Epithelial cell of proximal tubule (primary cell): ENCODE measurements at places on chromosomes 5 and 9. TPM values are rescaled to one million over a fixed set of nuclear protein-coding genes. Genes with fewer than 3 reads are reported as not detected.

DNA sequence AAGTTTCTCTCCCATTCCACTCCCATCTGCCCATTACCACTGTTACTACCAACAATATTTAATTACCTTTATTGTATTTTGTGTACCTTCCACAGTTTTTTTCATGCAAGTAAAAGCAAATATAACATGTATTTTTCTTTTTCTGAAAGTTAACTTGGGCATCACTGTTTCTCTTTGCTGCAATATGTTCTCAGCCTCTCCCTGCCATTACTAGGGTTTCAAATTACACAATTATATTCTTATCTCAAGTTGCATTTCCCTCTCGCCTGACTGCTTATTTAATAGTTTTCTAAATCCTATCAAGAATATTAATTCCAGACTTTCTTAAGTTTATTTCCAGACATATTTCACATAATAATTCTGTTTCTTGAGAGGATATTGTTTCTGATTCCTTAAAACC lies 46.9 kb upstream of the GAS1 start:
- no peak for DNase-seq

HOMER1 gene
- 4.3 and 5.4 TPM in 2 replicates for total RNA-seq

GRCh38 chr5:59745415-59745863 lies 148.1 kb downstream of the PDE4D start:
- DNase-seq: no peak

DNA sequence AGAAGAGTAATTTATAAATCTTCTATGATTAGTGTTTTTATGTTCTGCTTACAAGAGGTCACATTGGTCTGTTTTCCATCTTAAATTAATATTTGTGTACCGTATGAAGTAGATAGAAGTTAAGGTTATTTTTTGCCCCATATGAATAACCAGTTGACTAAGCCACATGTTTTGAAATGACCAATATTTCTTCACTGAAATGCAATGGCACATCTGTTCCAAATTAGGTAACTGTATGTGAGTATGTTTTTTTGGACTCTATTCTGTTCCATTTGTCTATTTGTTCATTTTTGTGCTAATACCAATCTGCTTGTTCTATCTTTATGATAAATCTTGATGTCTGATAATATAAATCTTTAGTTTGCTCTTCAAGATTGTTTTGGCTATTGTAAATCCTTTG lies 17.7 kb downstream of the JAK2 start:
- no peak for DNase-seq

DNA sequence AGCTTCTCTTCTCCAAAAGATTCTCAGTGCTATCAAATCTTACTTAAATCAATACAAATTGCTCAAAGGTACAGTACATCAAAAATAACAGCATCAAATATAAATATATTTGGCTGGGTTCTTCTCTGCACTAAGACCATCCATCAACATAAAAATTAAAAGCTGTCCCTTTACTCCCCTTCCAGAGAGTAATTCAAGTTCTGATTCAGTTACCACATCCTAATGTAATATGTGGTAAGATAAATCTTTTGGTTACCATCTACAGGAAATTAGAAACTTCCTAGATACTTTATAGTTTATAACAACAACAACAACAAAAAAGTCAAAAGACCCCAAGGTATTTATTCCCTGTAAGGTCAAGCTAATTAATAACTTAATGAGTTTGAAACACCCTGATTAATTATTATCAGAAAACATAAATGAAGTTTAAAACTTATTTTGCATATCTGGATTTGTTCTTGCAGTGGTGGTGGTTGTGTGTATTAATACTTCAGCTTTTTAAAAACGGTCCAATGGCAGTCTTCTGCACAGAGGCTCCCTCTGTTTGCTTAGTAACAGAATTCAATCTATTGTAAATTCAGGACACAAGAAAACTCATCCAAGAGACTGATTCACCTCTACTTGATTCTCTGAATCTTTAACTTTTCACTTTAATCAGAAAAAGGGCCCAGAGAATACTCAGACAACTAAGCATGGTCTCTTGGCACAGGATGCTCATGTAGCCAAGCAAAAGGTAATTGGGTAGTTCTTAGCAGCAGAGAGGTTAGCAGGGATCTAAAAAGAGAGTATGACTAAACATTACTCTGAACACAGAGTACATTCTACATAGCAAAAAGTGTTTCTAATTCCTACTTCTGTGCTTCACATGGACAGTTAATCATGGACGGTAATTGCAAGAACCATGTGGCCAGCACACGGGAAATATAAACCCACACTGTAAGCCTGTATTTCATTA lies 20.1 kb downstream of the DIAPH1 start:
- DNase-seq: peak; percentile 56

PCDHGB4 gene
- 1.7 and 4.7 TPM in 2 replicates for total RNA-seq

DNA sequence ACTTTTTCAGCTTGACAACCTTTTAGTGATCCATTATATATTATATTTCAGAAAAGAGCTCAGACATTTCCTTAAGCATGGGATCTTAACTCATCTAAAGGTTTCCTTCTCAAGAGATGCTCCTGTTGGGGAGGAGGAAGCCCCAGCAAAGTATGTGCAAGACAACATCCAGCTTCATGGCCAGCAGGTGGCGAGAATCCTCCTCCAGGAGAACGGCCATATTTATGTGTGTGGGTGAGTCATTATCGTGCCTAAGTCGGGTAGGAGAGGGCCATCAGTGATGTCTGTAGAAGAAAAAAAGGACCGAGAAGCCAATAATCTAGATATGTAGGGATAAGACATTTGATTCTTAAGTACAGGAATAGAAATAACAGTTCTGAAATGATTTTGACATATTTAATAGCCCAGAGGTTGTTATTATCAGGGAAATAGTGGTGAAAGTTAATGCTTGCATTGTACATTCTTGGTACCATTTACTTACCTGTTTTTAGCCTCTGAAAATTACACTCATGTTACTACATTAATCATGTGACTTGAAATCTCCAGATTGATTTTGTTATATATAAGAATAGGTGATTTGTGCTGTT lies 28.2 kb downstream of the MTRR start:
- DNase-seq: no peak

GRCh38 chr5:151612689-151613427 lies 21.7 kb upstream of the FAT2 start:
- DNase-seq: peak; percentile 86

- DNase-seq: no peak
Measured at GRCh38 chr9:13268469-13268868, 11.0 kb downstream of the MPDZ start.

- DNase-seq: no peak
Measured at GRCh38 chr9:120878188-120879130, 1.5 kb upstream of the PHF19 start.

ACOT12 gene
- not detected in 2 replicates for total RNA-seq
